Activated naive CD4-positive, alpha-beta T cell treated with anti-CD3 and anti-CD28 coated beads for 36 hours (primary cell): ENCODE measurements at places on chromosomes 5 and 9. TPM values are rescaled to one million over a fixed set of nuclear protein-coding genes. Genes with fewer than 3 reads are reported as not detected.

DNA sequence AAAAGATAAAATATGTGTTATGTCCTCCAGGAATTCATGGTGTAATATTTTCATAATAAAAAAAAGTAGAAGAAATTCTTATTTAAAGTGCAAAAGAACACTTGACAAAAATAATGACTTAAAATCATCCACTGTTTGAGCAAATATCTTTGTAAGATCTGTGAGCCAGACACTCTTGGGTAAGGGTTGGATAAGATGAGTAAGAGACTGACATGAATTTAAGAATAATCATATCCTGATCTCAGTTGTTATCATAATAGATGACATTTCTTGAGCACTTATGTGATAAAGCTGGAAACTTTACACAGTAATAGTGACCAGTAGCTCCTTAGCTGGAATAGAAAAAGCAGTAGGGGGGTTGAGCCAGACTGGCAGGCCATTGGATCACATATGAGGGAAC, 40.0 kb upstream of the ADRB2 start:
- no peaks in the 10 kb centered on the region for H3K36me3 ChIP-seq
- DNase-seq = no peak
- no peak overlapping the region for H3K4me3 ChIP-seq
- H3K27ac ChIP-seq = no peak overlapping the region
- H3K4me1 ChIP-seq = peaks cover 8% of the 10 kb centered on the region

DNA sequence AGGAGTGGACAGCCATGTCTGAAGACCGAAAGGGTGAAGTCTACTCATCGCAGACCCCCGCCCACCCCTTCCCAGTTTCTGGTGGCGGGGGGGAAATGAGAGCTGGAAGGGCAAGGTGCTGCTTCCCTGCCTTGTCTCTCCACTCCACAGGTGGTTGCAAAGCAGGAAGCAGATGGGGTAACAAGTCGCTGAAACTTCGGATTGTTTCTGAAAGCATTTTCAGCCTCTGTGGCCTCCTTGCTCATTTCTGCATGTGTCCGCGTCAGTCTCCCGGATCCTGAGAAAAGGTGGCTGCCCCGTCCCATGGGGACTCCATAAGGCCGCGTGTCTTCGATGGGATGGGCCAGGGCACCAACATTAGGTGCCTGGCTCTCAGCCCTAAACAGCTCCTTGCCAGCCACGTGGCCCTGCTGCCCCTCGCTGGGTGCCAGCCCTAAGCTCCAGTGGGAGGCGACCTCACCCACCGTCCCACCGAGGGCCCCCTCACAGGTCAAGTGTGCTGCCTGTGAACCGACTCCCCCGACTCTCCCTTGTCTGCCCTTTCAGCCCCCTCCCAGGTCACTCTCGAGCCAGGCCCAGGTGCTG, 971 bp downstream of the PHYKPL start:
- peaks cover 46% of the 10 kb centered on the region for H3K36me3 ChIP-seq
- H3K27ac ChIP-seq = peak overlapping the region; percentile 73
- no peaks in the 10 kb centered on the region for H3K27me3 ChIP-seq
- H3K4me1 ChIP-seq = peaks cover 52% of the 10 kb centered on the region

DNA sequence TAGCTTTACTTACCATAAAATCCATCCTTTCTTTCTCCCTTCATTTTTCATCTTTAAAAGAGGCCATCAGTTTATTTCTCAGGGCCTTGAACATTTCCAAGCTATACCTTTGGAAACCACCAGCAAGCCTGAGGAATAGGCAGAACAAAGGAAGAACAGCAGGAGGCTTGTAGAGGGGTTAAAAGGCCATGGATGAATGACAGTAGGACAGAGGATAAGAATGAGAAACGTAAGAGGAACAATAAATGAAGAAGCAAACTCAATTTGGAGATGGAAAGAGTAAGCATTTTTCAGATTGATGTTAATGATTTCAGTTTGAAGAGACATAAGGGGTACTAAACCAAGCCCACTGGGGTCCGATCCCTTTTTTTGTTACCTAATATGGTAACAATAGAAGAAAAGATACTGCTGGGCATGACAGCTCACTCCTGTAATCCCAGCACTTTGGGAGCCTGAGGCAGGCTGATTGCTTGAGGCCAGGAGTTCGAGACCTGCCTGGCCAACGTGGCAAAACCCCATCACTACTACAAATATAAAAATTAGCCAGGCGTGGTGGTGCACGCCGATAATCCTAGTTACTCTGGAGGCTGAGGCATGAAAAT, 106.6 kb upstream of the NMUR2 start:
- no peak for DNase-seq
- H3K27ac ChIP-seq = no peak overlapping the region
- peaks cover 6% of the 10 kb centered on the region for H3K27me3 ChIP-seq
- no peak overlapping the region for H3K4me3 ChIP-seq
- H3K4me1 ChIP-seq = no peaks in the 10 kb centered on the region

Gene TAF11L5
- not detected for total RNA-seq

Gene SLCO6A1
- total RNA-seq = not detected

Gene UBAP2
- total RNA-seq = 32.8 TPM

Gene PCDHA7
- total RNA-seq = not detected

DNA sequence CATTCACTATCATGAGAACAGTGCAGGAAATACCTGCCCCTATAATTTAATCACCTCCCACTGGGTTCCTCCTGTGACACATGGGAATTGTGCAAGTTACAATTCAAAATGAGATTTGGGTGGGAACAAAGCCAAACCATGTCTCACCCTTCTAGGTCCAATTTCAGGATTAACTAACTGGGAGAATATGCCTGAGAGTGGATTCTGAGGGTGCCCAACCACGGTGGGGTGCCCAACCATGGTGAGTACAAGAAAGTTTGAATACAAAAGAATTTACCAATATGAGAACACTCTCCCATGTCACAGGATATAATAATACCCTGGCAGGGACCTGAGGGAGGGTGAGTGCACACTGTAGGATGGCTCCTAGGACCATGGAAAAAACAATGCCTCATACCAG, 17.2 kb upstream of the GDA start:
- no peak overlapping the region for H3K27ac ChIP-seq
- no peaks in the 10 kb centered on the region for H3K4me1 ChIP-seq
- no peaks in the 10 kb centered on the region for H3K27me3 ChIP-seq
- no peaks in the 10 kb centered on the region for H3K36me3 ChIP-seq
- no peak for DNase-seq

Gene HSPB3
- not detected for total RNA-seq

Gene ZNF618
- total RNA-seq = 0.02 TPM

DNA sequence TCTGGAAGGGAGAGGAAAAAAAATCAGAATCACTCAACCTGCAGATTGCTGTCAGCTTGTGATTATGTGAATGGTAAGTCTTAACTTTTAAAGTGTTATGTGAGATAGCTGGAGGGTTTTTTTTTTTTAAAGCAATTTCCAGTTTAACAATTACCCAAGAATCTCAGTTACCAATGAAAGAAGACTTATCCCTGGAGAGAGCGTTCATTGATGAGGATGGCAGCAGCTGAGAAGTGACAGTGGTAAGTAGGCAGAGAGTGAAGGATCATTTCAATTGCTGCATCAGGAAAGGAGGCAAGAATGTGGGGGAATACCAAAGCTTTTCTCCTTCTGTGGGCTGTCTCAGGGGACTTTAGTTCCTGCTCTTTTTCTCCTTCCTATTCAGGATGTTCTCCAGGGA, 370.2 kb upstream of the C9orf72 start:
- H3K4me1 ChIP-seq = no peaks in the 10 kb centered on the region
- H3K36me3 ChIP-seq = no peaks in the 10 kb centered on the region

- H3K27me3 ChIP-seq = no peaks in the 10 kb centered on the region
- H3K36me3 ChIP-seq = no peaks in the 10 kb centered on the region
- no peak overlapping the region for H3K27ac ChIP-seq
- peaks cover 22% of the 10 kb centered on the region for H3K4me1 ChIP-seq
These were observed 27.5 kb downstream of the SLC6A18 start for GRCh38 chr5:1252681-1253080.

Gene TYRP1
- total RNA-seq = not detected

Gene PDE6A
- total RNA-seq = not detected

GRCh38 chr9:121748727-121749423, 97.4 kb downstream of the DAB2IP start:
- no peaks in the 10 kb centered on the region for H3K36me3 ChIP-seq
- no peak overlapping the region for H3K27ac ChIP-seq
- no peak overlapping the region for H3K4me3 ChIP-seq
- DNase-seq = no peak
- H3K4me1 ChIP-seq = peaks cover 12% of the 10 kb centered on the region
- no peaks in the 10 kb centered on the region for H3K27me3 ChIP-seq

Gene WHRN
- total RNA-seq = 2.1 TPM

- no peak overlapping the region for H3K27ac ChIP-seq
- H3K27me3 ChIP-seq = peaks cover 23% of the 10 kb centered on the region
- peaks cover 3% of the 10 kb centered on the region for H3K4me1 ChIP-seq
- no peak overlapping the region for H3K4me3 ChIP-seq
- no peaks in the 10 kb centered on the region for H3K36me3 ChIP-seq
These were observed 276.5 kb downstream of the ARHGEF28 start for GRCh38 chr5:73902327-73903051.
